A172 (cell line): ENCODE measurements at places on chromosomes 3 and 15.

DNA sequence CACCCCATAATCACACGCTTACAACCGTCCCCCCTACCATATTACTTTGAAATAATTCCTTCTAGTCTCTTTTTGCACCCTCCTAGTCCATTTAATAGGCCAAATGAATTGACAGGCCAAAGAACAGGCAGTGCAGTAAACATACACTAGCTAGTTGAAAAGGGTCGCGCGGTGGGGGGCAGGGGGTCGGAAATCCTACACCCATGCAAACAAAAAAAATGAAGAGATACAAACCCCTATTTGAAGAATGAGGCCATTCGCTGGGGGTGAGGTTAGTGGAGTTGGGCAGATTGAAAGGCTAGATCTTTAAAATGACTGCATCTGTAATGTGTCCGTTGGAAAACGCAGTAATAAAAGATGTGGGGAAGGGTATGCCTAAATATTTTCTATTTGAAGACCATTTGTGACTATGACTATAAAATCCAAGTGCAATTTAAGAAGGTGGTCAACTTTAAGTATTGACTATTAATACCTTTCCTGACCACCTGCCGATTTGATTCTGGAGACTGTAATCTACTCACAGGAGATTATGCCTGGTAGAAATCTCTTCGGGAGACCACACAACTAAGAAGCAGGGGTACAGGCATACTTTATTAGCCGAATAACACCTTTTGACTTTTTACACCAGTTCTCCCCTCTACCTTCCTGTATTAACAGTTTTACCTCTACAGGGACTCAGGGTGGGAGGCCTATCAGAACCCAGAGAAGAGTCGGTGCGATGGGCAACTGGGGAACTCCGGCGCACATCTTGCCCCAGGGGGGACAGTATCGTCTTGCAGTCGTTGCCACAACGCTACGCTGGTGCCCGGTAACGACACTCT is 762 bp upstream of the ARL6 start:
- no peak for DNase-seq

- no peak for DNase-seq
Observed at GRCh38 chr3:7518026-7518425, 657.1 kb downstream of the GRM7 start.

- no peak for DNase-seq
Observed at GRCh38 chr3:68912376-68912775, 20.0 kb downstream of the TAFA4 start.

GRCh38 chr3:71244826-71245488 is 338.6 kb downstream of the FOXP1 start:
- DNase-seq, result no peak

GRCh38 chr3:189652042-189652441 is 20.9 kb downstream of the TP63 start:
- DNase-seq, result no peak
